ENCODE measurements at places on chromosomes 6 and 20.

DNA sequence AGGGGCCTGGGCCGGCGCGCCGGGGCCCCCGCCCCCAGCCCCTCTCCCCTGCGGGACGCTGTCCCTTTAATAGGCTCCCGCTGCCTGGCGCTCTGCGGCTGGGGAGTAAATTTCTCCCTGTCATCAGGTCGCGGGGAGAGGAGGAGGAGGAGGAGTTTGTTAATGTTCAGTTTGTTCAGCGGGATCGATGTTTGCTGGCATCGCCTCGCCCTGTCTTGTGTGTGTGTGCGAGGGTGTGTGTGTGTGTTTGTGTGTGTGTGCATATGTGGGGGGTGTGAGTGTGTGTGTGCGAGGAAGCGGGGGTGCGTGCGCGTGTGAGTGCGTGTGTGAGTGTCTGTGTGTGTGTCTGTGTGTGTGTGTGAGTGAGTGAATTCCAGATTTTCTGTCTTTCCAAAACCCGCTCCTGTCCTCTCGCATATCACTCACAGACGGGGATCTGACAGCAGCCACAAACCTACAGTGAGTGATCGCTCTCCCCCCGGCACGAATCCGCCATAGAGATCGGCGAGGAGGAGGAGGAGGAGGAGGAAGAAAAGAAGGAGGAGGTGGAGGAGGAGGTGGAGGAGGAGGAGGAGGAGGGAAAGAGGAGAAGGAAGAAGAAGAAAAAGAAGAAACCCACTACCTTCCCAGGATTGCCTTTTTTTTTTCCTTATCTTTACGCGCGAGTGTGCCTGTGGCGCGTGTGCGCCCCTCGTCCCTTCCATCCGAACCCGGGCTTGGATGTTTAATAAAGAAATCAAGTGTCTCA is at the start of gene TSHZ2:
TSS of gene TSHZ2 (plus strand) at position 169 of the 748 bp plus-strand sequence. CDS start 936 bp downstream, outside the sequence.
- DNase-seq: no peak

DNA sequence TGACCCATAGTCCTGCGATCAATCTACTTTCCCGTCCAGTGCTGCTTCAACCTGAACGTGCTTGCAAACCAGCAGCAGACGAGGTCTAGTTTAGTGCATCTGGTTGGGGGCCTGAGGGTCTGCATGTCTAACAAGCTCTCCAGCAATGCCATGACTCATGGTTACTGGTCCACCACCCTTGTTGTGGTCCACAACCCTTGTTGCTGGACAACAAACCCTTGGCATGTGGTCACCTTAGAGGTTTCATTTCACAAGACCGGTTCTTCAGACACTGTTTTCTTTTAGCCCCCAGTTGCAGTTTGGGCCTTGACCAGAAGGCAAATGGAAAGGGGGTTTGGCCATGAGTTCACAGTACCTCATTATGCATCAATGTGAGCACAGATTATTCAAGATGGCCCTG is 424.8 kb downstream of the QKI start:
- DNase-seq: no peak

DNA sequence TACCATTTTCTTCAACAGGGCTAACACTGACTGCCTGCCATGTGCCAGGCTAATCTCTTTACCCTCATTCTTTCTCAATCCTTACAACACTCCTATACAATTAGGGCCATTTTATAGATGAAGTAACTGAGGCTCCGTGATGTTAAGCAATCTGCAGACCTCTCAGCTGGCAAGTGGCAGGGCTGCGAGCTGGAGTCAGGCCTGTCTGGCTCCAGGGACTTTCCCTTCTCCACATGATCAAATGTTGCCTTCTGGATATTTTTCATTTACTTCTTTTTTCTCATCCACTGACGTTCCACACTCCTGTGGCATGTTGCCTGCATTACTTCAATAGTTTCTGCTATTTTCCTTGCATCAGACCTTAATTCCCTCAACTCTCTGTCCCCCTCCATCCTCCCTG is 55.2 kb upstream of the TAGAP start:
- no peak for DNase-seq

DNA sequence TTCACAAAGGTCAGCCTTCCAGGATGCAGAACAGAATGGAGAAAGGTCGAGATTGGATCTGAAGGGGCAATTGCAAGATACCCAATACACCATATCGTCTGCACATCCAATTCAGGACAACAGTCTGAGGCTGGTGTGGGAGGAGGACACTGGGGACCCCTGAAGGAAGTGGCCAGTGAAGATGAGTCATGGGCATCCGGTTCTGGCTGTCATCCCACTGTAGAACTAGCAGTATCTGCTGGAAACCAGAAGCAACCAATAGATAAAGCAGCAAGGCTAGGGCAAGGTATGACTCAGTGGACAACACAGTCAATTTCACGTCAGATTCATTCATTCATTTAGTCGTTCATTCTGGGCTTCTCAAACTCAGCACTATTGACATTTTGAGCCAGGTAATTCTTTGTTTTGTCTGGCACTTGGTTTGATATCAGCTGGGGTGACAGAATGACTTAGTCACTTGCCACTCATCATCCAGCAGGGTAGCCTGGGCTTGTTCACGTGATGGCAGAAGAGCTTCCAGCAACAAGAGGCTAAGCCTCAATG is 30.3 kb upstream of the SHLD1 start:
- no peak for DNase-seq

DNA sequence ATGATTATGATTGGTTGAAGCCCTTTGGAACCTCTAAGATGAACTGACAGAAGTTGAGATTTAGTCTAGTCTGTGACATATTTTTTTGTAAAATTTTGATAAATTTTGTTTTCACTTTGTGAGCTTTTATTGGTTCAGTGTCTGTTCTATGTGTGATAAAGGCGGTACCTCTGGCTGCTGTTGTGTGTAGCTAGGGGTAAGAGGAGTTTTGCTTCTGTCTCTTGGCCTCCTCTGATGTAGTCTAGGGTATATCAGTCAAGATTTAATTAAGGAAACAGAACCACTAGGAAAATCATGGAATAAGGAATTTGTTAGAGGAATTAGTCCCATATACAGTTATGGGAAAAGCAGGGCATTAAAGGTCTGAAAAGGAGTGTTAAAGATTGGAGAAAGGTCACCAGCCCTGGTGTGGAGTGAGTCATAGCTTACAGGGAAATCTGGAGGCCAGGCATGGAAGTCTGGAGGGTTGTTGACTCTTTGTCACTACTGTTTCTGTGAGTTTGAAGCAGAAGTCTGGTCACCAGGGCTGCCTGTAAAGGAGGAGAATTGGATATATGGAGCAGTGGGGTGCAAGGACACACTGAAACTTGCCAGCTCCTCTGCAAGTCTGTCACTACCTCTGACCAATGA is 28.5 kb downstream of the CDC5L start:
- DNase-seq: no peak

DNA sequence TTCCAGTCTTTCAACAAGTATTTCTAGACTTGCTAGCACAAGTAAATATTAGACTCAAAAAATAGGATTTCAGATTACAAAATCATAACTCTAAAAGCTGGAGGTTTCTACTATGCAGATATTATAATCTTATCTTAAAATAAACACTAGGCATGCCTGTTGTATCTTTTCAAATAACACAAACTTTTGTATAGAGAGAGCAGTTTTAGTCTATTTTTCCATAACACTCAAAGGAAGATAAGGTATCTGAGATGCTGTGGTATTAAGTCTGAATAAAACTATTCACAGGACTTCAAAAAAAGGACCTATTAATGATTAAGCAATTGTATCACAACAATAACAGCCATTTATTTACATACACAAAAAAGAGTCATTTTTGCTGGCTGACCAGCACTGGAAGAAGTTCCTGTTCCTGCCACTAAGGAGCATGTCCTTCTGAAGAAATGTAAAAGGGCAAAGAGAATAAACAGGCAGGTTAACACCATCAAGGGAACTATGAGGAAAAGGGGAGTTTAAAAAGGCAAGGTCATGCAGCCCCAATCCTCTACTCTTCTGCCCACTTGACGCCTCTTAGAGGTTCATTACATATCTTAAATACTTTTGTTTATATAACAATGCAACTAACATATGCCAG is 39.4 kb downstream of the REPS1 start:
- DNase-seq: no peak

- no peak for DNase-seq
These were observed 91.9 kb downstream of the TFAP2A start for GRCh38 chr6:10323018-10323417.

DNA sequence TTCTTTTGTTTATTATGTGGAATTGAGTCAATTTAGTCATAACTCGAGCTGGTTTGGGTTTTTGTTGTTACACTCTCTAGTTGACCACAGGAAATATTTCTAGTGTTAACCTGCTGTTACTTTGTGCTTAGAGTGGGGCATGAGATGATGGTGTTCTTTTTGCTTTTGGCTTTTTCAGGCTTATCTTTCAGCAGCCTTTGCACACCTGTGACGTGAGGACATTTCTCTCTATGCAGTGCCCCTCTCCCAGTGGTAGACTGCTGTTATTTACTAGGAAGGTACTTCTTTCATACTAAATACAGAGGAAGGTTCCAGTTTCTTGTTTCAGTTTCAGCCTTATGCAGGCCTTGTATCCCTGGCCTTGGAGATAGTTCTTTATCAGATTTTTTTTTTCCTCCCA is 766.8 kb upstream of the MAN1A1 start:
- DNase-seq: no peak

GRCh38 chr20:57180954-57181353 is 85.5 kb downstream of the BMP7 start:
- no peak for DNase-seq

DNA sequence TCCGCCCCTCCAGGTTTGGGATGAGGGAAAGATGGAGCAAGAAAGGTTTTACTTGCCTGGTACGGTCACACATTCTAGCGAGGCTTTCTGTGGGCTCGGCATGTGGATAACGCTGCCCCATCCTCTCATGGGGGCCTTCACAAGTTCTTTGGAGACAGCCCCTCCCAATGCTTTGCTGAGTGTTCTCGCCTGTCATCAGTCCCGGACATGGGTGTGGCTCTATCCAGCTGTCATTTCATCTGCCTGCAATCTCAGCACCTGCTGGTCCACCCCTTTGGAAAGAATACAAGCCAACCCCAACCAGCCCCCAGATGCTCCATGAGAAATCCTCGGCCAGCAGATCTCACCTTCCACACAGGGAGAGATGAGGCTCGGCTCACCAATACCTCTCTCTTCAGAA is 30.3 kb upstream of the MDGA1 start:
- DNase-seq: no peak

DNA sequence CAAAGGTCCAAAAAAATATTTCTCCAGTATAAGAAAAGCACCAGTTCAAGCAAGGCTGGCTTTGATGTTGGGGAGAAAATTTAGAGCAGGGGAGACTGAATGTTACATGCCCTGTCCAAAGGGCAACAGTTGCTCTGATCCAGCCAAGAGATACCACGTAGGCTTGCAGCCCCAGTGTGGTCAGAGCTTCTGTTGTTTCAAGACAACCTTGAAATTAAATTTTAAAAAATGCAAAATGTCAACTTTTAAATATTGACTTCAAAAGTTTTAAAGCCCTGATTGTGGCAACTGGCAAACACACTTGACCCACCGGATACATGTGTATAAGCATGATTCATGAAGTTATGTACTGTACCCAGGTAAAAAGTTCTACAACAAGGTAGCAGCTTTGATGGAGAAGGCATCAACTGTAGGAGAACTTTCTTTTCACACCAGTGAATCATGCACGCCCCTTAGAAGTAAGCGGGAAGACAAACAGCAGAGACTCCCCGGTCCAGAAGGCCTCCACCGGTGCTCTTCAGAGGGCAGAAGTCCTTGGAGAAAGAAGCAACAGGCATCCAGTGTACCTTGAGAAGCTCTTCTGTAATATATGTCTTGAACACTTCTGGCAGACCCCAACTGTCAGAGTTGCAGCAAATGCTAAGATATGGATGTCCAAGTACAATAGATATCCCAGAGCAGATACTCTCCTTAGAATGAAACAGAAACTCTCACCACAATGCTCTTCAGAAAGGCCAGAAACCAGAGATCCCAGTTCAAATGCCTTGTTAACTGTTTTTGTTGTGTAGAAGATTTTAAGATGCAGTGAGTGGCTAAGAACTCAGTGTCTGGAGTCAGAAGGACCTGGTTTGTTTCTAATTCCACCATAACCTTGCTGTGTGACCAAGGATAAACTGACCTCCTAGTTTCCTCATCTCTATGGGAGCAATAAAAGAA is 115.4 kb downstream of the BCAS1 start:
- DNase-seq: no peak

GRCh38 chr6:85516168-85516567 is 66.3 kb downstream of the NT5E start:
- no peak for DNase-seq

DNA sequence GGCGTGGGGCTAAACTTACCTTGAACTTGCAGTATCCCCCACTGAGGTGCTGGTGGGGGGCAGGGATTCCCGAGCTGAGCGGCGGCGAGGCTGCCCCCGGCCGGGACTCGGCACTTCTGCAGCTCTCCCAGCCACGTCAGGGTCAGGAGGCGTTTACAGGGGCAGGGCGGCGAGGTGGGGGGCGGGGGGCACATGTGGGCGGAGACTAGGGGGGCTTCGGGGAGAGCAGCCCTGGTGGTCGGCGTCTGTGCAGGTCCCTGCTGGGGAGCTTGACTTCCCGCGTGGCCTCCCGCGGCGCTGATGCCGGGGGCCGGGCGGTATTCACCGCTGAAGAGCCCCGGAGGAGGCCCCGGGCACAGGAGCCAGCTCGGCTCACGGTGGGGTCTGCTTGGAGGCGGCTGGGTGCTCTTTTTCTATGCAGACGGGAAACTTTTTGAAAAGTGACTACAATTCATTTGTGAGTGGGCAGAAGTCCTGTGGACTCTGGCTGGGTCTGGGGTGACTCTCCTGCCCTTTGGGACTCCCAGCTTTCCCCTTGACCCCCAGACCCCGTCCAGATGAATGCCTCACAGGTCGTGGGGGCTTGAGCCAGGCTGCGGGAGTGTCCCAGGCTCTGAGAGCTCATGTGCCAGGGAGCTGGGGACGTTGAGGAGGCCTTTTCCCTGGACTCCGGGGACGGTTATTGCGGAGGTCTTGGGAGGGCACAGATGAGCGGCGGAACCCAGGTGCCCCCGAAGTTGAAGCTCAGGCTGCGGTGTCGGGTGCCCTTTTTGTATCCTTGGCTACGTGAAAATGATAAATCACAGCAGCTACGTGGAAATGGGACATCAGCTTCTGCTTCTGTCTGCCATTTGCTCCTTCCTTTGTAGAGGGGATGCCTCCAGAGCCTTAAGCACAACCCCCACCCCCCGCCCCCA is 75.9 kb upstream of the GATA5 start:
- DNase-seq: no peak

DNA sequence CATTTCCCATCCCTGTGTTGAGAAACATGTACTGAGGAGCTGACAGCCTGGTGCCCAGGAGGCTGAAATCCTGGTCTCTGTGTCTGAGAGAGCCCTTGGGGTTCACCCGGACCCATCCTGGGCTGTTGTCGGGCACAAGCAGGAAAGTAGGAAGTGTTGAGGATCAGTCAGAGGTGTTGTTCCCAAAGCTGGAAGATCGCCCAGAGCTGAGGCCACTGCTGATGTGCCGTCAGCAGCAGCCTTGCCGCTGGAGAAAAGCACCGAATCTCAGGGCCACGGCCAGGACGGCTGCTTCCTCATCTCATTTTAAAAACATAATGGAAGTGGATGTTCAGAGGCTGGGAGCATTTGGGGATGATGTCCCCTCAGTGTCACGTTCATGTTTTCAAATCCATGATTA is 218.5 kb downstream of the UST start:
- no peak for DNase-seq

DNA sequence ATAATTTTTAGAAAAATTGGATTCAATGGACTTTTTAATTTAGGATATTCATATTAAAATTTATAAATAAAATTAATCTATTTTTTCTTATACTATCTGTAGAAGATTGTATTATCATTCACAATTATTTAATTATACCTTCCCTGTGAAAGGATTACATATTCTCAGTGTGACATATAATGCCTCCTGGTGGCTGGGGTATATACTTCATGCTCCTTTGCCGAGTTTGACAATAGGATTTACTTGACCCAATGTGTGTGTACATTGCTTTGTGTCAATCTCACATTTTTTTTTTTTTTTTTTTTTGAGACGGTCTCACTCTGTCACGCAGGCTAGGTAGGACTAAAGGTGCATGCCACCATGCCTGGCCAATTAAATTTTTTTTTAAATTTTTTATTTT is 230.0 kb upstream of the CHD6 start:
- DNase-seq: no peak

Measured in activated CD8-positive, alpha-beta memory T cell treated with anti-CD3 and anti-CD28 coated beads for 48 hours (primary cell).